ENCODE measurements at places on chromosomes 6 and 20. TPM values are rescaled to one million over a fixed set of nuclear protein-coding genes. Genes with fewer than 3 reads are reported as not detected.

Gene XKR7
- total RNA-seq, result not detected

Gene AKIRIN2
- 43.6 TPM for total RNA-seq

Gene HLA-DRA
- 1,058 TPM for total RNA-seq

Gene HTR1E
- not detected for total RNA-seq

Gene C6orf120
- 25.3 TPM for total RNA-seq

Gene PROKR2
- not detected for total RNA-seq
